ENCODE measurements at places on chromosomes 16 and 17.

- no peak for DNase-seq
Observed at GRCh38 chr17:14061666-14062560, 7.4 kb upstream of the COX10 start.

- no peak for DNase-seq
Observed at GRCh38 chr16:2468233-2468724, 2.8 kb upstream of the NTN3 start.

GRCh38 chr17:31570951-31571892 lies 179.7 kb downstream of the RAB11FIP4 start:
- no peak for DNase-seq

- no peak for DNase-seq
Observed at GRCh38 chr16:305916-306626, 23.1 kb downstream of the PDIA2 start.

DNA sequence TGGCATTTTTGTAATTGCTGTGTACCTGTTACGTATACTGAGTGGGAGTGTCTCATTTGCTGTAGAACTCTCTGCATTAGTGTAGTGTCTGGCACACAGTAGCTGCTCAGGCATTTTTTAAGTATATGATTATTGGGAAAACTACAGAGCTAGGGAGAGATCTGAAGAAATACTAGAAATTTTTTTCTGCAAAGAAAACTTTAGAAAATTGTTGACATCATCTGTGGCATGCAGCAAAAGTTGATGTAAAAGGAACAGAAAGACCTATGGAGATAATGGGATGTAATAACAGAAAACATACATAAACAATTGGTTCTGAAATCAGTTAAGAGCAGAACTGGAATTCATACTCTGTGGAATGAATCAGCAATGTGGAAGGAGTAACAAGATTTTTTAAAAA lies 11.6 kb downstream of the CLTC start:
- DNase-seq: no peak

GRCh38 chr16:4426722-4427372 lies 1.2 kb downstream of the DNAJA3 start:
- DNase-seq: no peak

DNA sequence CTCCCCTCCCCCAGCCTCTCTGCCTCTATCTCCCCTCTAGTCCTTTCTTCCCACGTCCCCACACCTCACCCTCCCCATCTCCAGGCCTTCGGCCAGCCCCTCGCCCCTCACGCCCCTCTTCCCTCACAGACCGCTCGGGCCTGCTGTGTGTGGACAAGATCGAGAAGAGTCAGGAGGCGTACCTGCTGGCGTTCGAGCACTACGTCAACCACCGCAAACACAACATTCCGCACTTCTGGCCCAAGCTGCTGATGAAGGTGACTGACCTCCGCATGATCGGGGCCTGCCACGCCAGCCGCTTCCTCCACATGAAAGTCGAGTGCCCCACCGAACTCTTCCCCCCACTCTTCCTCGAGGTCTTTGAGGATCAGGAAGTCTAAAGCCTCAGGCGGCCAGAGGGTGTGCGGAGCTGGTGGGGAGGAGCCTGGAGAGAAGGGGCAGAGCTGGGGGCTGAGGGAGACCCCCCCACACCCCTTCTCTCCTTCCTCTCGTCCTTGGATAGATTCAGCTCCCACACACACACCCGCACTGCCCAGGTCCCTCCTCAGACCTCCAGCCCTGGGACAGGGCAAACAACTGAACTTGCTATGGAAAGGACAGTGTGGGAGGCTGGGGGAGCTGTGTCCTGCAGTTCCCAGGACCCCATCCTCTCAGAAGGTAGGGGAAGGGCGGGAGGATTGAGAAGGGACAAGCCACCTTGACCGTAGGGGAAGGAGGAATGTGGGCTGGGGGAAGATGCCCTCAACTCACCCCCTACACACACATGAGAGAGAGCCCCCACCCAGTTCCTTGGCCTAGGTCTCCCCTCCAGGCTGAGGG lies 11.1 kb downstream of the NR1D1 start:
- no peak for DNase-seq

GRCh38 chr17:73552300-73553048 lies 91.8 kb downstream of the SDK2 start:
- no peak for DNase-seq

- no peak for DNase-seq
Observed at GRCh38 chr16:68470461-68471150, 22.3 kb upstream of the SMPD3 start.

- no peak for DNase-seq
Observed at GRCh38 chr17:4584917-4585637, 748 bp downstream of the SMTNL2 start.

DNA sequence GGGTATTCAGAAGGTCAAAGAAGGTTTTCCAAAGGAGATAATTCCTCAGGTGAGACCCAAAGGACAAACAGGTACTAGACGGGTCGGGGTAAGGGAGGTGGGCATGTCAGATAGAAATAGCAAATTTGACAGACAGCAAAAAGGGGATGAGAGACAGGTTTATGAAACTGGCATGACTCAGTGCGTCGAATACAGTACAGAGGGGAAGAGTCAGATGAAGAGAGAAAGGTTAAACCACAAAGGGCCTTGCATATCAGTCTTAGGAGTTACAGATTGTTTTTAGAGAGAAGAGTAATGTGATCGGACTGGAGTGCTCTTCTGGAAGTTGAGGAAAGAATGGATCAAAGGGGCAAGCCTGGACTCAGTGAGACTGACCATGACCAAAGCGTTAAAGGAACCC lies 88.4 kb downstream of the ZZEF1 start:
- no peak for DNase-seq

DNA sequence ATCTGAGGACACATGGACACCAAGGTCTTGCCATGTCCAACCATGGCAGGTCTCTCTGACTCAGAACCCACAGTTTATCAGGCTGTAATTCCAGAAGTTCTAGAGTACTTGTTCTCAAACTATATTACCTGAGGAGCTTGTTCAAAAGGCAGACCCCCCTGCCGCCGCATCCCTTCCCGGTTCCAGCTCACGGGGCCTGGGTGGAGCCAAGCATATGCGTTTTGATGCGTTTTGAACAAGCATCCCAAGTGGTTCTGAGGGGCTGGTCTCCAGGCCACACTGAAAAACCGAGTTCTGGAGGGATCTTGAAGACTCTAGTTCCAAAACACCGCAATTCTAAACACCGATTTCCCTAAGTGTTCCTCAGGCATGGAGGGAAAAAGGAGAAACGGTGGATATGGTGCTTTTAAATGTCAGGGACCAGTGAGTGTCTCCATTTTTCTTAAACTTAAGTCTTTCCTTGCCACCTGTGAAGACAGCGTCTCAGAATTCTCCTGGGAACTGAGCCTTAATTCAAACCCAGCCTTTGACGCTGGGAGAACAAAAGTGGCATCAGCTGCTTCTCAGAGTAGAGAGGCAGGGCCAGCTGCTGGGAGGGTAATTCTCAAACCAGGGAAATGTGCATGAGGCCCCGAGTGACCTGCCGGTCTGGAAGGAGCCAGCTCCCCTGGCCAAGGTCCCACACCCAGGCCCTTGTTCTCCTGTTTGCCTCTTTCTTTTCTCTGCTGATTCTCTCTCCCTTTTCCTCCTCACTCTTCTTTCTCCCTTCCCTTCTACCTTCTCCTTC lies 84.4 kb upstream of the PLCG2 start:
- no peak for DNase-seq

- no peak for DNase-seq
Observed at GRCh38 chr17:4808378-4808767, 1.4 kb downstream of the PLD2 start.

- no peak for DNase-seq
Observed at GRCh38 chr17:56434610-56435009, 158.9 kb upstream of the NOG start.

- DNase-seq: no peak
Observed at GRCh38 chr16:66228792-66229191, 137.7 kb upstream of the CDH5 start.

GRCh38 chr16:71380831-71381230 lies 22.3 kb downstream of the CALB2 start:
- DNase-seq: no peak

DNA sequence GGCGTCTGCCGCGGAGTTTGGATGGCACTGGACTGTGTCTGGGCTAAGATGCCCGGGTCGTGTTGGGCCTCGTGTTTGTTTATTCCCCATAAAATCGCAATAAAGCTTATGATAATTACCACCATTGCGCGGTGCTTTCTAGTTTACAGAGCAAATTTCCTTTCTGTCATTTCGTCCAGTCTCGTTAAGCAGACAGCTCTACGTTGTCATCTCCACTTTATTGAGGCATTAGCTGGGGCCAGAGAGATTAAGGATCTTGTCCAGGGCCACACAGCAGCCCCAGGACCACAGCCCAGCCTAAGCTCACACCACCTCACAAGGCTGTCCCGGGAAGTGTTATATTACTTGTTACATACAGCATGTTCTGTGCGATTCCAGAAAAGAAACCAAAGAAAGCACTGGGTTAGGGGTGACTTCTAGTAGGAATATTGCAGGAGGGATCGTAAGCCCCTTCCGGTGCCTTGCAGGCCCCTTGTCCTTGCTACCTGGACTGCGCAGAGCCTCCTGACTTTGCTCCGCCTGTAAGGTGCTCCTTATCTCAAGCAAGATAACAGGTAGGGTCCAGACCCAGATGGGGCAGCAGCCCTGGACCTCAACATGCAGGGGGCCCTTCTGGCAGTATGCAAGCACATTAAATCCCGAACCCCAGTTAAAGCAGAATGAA lies 6.3 kb downstream of the NOS2 start:
- no peak for DNase-seq

- DNase-seq: no peak
Observed at GRCh38 chr17:82492643-82493225, 26.8 kb upstream of the FOXK2 start.

DNA sequence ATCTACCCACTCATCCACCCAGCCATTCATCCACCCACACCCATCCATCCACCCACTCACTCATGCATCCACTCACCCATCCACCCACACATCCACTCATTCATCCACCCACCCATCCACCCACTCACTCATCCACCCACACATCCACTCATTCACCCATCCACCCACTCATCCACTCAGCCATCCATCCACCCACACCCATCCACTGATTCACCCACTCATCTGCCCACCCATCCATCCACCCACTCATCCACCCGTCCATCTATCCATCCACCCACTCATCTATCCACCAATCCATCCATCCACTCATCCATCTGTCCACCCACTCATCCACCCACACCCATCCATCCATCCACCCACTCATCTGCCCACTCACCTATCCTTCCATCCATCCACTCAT lies 17.3 kb downstream of the NATD1 start:
- no peak for DNase-seq

GRCh38 chr17:75847614-75848522 lies 3.7 kb upstream of the UNC13D start:
- DNase-seq: no peak

DNA sequence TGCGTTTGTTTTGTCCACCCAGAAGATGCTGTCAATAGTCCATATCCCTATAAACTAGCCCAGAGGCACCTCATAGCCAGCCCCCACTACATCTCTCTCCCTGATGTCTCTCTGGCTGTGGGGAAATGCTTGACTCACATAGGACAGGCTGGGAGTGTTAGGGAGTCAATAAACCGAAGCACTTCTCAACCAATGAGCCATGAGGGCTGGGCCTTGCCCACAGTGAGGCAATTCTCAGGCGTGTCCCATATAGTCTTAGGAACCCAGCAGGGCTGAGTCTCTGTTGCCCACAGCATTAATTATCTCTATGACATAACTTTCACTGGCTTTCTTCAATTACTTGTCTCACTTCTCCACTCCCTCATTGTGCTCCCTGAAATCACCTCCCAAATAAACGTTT lies 387.3 kb upstream of the CDH11 start:
- no peak for DNase-seq

DNA sequence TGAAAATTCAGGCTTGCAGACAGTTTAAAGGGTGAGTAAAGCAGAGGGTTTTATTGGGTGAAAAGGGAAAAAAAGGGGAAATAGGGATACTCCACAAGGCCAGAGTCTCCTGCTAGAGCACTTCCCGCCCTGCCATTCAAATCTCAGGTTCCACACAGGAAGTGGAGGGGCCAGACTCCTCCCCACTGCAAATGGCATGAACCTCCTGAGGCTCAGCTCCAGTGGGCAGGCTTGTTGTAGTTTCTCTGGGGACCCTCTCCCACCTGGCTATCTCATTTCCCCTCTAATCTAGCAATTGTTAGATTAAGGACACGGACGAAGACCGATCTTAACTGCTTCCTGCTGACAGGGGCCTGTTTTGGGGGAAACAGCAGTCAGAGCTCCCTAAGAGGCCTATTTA lies 43.4 kb downstream of the TAOK1 start:
- DNase-seq: no peak

GRCh38 chr16:26247063-26247462 lies 555.3 kb downstream of the HS3ST4 start:
- DNase-seq: no peak

DNA sequence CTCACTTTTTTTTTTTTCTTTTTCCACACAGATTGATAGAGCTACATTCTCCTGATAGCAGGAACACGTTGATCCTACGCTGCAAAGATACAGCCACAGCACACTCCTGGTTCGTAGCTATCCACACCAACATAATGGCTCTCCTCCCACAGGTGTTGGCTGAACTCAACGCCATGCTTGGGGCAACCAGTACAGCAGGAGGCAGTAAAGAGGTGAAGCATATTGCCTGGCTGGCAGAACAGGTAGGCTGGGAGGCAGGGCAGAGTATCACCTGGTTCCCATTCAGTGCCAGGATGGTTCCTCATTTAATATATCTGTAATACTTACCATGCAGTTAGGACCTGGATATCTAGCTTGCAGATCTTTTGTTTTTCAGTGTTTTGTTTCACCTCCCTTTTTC lies 51.1 kb upstream of the VPS4A start:
- no peak for DNase-seq

GRCh38 chr16:79801646-79802045 lies 201.1 kb upstream of the MAF start:
- no peak for DNase-seq

DNA sequence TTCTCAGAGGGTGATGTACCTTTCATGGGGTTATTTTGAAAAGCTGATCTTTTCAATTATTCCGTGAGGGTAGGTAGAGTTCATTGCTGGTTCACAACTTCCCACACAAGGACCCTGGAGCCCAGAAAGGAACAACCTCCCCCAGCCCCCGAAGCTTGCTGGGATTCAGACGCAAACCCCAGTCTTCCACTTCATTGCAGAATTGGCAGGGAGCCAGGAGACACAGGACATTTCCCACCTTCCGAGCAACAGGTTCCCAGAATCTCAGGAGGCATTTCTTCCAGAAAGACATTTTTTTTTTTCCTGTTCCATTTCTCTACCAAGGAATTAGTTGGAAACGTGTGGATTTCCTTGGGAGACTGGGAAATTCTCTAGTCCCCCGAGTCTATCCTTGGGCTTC lies 106.1 kb downstream of the GP2 start:
- no peak for DNase-seq

GRCh38 chr17:44935116-44935515 lies 12.5 kb downstream of the KIF18B start:
- DNase-seq: no peak

- no peak for DNase-seq
Observed at GRCh38 chr17:40371261-40371929, 6.9 kb upstream of the GJD3 start.

DNA sequence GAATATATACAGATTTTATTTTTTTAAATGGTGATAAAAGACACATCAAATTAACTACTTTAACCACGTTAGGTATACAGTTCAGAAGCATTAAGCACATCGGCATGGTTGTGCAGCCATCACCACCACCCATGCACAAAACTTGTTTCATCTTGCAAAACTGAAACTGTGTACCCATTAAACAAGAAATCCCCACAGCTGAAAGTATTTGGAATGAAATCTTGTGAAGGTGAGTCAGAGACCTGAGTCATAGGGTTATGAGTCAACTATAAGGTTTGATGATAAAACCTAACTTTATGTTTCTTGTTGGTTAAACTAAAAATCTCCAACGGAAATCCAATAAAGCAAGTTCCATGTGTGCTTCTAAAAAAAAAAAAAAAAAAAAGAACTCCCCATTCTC lies 561.6 kb upstream of the PSMD7 start:
- DNase-seq: no peak
